ENCODE measurements at places on chromosomes 1 and 21. TPM values are rescaled to one million over a fixed set of nuclear protein-coding genes. Genes with fewer than 3 reads are reported as not detected.

DNA sequence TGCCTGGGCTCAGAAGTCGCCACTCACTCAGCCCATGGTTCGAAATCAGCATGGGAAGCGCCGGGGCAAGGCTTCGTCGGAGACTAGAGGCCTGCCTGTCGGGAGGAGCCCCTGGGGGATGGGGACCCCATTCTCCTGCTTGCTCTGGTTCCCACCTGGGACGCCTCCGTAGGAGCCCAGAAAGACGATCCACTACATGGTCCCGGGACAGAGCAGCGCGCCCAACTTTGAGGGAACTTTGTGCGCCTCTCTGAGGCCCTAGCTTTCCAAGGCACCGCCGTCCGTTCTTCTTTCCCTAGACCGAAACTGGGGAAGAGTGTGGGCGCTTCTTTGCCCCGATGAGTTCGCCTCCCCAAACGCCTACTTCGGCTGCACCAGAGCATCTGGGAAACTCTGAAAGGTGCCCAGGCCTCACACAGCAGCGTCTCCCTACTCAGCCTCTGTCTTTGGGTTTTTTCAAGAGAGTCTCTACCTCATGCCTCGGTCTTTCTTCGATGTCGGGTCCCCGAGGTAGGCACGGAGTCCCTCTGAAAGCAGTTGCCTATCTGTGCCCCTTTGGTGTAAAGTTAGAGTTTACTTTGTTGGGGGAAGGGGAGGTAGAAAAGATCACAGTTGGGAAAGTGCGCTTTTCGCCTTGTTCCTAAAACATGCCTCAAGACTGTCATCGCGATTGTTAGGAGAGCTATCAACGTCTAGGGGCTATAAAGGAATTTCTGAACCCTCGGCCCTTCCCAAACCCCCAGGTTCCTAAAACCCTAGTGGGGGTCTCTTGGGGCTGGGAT lies 14.0 kb downstream of the NR5A2 start:
- no peak for DNase-seq

DNA sequence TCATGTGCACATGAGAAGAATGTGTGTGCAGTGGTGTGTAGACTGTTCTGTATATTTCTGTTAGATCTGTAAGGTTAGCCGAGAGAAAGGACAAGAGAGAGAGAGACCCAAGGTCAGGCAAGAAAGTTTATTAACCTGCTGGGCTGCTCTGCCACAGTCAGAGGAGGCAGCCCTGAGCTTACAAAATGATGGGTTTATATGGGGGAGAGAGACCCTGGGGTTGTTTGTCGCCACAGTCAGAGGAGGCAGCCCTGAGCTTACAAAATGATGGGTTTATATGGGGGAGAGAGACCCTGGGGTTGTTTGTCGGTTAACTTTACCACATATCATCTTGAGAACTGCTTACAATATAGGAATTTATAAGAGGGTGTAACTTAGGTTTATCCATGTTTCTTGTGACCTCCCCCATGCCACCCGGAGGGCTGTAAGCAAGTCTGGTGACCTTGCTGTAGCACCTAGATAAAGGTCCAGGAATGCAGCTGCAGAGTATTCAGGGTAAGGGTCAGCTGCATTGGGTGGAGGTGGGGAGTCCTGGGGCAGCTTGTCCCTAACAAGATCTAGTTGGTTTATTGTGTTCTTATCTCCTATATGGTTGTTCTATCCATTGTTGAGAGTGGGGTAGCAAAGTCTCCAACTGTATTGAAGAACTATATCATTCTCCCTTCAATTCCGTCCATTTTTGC lies 9.3 kb upstream of the ZBTB40 start:
- DNase-seq = no peak

- DNase-seq = no peak
Observed at GRCh38 chr21:23949493-23949892, 1657.8 kb downstream of the MRPL39 start.

DNA sequence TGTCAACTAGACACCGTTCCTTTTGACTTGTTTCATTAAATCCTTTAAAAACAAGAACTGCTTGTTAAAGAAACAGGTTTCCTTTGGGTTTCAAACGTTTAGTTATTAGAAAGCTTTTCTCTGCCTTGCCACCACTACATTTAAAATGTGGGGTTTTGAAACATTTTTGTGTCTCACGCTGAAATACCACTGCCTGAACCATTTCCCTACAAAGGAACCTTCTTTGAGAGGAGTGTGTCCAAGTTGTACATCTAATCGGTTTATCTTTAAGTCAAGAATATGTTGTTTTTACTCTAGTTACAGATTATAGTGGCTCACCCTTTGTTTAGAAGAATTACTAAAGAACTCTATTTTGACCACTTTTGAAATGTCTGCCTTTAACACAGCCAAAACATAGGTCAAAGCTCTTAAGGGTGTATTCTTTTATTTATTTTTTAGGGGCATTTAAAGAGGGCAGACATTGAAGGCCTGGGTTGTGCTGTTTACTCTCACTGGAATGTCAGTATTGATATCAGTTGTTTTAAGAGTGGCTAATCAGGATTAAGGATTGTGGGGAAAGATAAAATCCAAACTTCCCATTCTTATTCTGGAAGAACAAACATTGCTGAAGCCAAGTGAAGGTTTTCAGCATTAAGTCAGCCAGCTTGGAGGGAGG lies 143.4 kb downstream of the GALNT2 start:
- no peak for DNase-seq

The PDC gene
- total RNA-seq = not detected

The RGL1 gene
- total RNA-seq = 5.7 TPM
